ENCODE measurements at places on chromosomes 5 and 9. TPM values are rescaled to one million over a fixed set of nuclear protein-coding genes. Genes with fewer than 3 reads are reported as not detected.

GRCh38 chr9:95264954-95265615, 52.4 kb downstream of the FANCC start:
- no peak for DNase-seq

DNA sequence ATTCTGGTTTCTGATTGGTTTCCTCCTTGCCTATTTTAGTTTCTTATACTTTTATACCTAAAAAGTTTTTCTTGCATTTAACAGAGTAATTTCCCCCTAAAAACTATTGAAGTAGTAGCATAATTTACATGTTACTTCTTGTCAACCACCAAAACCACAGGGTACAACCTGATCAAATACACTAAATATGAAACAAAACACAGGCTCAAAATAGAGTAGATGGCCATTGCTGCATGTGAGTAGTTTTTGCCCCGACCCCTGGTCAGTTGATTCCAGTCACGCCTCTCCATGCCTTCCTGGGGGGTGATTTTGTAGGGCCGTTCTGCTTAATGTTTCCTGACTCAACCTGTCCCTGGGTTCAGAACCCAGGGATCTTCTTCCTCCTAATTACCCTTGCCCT, 101.8 kb downstream of the TLE4 start:
- no peak for DNase-seq

- DNase-seq: no peak
Observed at GRCh38 chr9:5895782-5896181, 5.1 kb downstream of the MLANA start.

GRCh38 chr9:6304232-6304631, 23.9 kb upstream of the TPD52L3 start:
- no peak for DNase-seq

DNA sequence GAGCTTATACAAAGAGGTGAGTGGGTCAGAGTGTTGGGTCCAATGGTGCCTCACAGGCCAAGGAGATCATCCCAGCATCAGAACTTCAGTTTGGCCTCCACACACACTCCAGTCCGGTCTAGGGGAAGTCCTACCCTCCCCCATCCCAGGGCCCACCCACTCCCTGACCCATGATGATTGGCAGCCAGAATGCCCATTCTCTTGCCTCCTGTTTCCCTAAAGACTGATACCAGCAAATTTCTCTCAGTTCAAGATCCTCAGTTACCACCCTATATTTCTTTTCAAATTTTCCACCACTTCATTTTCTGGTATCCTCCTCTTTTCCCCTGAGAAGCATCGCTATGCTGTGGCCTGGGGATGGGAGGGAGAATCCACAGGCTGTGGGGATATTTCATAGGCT, 21.9 kb downstream of the DRD1 start:
- no peak for DNase-seq

GRCh38 chr5:168726342-168726741, 147.2 kb upstream of the PANK3 start:
- no peak for DNase-seq

DNA sequence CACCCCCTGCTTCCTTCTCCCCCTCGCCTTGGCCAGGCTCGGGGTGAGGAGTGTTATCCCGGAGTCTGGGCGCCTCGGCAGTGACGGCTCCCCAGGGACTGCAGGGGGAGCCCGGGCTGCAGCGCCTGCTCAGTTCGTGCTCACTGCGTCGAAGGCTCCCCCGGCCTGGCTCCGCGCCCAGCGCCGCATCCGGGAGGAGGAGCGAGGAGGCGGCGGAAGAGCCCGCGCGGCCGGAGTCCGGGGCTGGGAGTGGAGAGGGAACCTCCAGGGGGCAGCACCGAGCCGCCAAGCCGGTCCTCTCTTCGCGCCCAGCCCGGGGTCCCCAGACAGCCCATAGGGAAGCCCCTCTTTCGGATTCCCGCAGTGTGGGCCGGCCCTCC, 1.3 kb upstream of the EGR1 start:
- DNase-seq: peak; percentile 99

GRCh38 chr5:127518319-127518621, 830 bp downstream of the PRRC1 start:
- no peak for DNase-seq

- DNase-seq: no peak
Observed at GRCh38 chr5:168471785-168472184, 14.5 kb upstream of the RARS1 start.

DNA sequence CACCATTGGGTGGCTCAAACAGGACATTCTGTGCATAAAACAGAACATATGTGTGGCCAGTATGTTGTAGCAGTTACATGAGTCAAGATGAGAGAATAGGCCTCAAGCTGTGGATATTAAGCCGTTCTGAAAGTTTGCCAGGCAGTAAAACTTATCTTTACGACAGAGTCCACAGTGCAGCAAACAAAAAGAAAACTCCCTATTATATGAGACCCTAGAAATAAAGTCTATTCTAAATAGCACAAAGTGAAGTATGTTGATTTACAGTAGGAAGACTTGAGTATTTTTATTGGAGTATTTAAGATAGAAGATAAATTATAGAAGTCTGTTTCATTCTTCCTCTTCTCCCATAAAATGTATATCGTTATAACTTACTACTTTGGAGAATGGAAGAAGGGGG, 271.5 kb downstream of the ADGRV1 start:
- DNase-seq: no peak

DNA sequence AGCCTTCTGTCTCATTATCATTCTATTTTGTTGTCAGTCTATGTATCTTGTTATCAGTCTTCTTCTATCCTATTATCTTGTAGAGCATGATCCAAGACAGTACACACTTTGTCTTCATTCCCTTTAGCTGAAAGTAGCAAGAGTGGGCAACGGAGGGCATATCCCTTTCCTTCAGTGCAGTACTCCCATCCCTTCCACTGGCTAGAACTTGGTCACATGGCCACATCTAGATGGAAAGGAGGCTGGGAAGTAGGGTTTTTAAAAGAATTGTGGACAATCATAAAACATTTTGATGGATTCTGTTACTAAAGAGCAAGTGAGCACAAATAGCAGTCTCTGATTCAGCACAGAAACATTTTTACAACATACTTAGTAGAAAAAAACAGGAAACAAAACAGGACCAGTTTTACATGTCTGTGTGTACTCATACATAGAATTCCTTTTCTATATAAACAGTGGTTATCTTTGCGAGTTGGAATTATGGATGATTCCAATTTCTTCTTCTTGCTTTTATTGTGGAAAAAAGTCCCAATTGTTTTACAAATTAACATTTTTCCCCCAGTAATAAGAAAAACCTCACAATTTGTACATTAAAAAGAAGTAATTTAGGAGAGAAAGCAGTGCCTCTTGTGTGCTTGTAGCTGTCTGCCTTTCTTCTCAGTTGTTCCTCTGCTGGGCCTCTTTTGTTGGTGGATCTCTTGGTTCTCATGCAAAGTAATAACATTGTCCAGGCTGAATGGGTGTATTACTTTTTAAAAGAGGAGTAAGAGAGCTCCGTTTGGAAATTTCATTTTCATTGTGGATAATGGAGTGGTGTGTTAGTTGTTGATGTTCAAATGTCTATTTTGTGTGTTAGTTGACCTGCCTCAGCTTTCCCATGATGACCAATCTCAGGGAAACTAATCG, 410.9 kb upstream of the TRPC7 start:
- no peak for DNase-seq

- no peak for DNase-seq
Observed at GRCh38 chr5:27708534-27708933, 670.1 kb upstream of the CDH9 start.

- DNase-seq: no peak
Observed at GRCh38 chr5:160198841-160199409, 30.4 kb upstream of the FABP6 start.

- DNase-seq: peak; percentile 15
Observed at GRCh38 chr9:21465859-21466518, 16.1 kb downstream of the IFNE start.

GRCh38 chr5:42514754-42515153, 91.5 kb downstream of the GHR start:
- DNase-seq: no peak

GRCh38 chr5:94540856-94541494, 77.4 kb downstream of the KIAA0825 start:
- no peak for DNase-seq

DNA sequence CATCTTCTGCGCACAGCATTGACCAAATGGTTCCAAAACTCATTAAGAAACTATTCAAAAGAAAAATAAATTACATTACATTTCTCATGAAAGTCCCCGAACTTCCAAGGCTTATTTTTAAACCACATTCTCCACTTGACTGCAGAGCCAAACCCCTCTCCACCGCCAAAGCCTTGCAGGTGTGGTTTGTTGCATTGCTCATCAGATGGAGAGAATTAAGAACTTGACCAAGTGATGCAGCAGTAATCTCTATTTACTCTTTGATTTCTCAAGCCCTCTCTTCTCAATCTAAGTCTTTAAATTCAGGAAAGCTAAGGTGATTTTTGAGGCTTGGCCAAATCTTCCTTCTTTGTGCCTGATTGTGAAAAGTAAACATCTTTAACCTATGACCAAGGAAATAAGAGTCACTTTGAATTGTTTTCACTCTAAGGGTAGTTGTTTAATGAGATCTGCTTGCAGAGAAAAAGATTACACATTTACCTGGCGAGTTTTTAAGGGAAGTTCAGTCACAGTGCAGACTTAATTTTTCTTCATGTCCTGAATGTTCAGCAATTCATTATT, 290.5 kb upstream of the ITGA1 start:
- DNase-seq: no peak

DNA sequence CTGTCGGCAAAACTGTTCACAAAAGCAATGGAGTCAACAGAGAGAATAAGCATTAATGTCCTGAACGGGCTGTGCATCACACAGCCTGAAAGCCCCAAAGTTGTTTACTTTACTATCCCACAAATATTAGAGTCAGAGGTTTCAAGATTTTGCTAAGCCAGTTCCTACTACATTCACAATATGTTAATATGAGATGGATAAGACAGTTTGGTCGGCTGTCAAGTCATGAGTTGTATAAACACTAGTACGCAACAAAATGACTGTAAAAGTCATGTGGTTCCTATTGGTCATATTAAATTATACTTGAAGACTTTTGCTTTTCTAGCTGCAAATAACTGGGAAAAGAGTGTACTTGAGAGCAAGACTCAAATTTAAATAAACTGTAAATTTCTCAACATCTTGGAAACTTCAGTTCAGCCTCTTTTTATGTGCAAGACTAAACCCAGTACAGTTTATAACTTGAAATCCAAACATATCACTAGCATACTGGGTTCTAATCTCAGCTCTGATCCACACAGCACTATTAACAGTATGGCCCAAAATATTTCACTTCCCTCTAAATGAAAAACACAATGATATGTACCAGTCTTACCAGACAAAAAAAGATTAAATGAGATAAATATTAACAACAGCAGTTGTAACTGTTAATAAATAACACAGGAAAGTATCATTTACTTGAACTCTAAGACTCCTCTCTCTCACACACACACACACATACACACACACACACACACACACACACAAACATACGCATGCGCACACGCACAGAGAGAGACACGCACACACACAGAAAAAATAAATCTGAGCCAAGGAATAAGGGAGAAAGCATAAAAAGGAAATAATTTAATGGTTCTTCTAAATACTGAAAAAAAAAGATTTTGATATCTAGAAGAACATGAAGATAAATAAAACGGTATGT, 33.1 kb downstream of the FANCC start:
- peak; percentile 40 for DNase-seq

DNA sequence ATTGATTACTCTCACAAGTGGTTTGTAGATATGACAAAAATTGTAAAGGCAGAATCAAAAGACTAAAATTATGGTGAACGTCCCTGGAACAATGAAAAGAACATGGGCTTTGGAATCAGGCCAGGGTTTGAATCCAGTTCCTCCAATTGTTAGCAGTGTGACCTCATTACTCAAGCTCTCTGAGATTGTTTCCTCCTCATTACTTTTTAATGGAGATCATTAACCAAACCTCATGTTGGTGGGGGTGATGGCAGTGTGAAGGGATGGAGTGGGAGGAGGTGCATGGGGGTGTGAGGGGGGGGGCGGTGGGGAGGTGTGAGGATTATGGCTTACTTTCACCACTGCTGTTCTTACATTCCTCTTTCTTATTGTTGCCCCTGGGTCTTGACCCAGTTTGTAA, 44.1 kb upstream of the FOXE1 start:
- DNase-seq: peak; percentile 32

GRCh38 chr5:2519153-2519552, 232.3 kb downstream of the IRX2 start:
- no peak for DNase-seq

DNA sequence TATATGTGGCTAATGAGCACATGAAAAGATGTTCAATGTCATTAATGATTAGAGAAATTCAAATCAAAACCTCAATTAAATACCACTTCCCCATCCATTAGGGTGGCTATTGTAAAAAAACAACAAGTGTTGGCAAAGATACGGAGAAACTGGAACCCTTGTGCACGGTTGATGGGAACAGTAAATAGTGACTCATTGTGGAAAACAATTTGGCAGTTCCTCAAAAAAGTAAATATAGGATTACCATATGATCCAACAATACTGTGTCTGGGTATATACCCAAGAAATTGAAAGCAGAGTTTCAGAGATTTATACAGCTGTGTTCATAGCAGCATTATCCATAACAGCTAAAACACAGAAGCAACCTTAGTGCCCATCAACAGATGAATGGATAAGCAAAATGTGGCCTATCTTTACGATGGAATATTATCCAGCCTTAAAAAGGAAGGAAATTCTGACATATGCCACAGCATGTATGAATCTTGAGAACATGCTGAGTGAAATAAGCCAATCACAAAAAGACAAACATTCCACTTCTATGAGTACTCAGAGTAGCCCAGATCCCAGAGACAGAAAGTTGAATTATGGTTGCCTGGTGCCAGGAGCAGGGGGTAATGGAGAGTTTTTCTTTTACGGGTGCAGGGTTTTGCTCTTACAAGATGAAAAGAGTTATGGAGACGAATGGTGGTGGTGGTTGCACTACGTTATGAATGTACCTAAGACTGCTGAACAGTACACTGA, 41.4 kb upstream of the LRRC14B start:
- DNase-seq: no peak

- no peak for DNase-seq
Observed at GRCh38 chr9:131657940-131658339, 81.9 kb downstream of the RAPGEF1 start.

DNA sequence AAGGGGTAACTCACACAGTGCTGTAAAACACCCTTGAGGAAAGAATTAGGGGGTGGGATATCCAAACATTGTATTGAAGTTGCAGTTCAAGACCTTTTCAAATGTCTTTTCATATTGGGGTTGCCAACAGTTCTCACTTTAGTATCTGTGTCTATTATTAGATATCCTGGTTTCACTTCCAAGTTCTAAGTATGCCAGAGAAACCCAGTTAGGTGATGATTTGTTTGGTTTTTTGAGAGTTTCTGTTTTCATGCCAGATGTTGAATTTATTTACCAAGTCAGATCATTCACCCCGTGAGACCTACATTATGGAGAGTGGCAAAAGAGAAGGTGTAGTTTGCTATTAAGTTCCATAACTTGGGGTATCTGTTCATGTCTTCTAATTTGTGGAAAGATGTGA, 64.5 kb downstream of the C9orf152 start:
- no peak for DNase-seq

Gene GABRP
- total RNA-seq: 1,278 TPM

Gene SMIM23
- total RNA-seq: not detected

Gene PCDHAC1
- 3.7 TPM for total RNA-seq

Gene PKD2L2
- total RNA-seq: not detected

Gene SLC6A18
- total RNA-seq: not detected

Gene SPATA31A3
- not detected for total RNA-seq

Gene OBP2B
- not detected for total RNA-seq

Gene GNG10
- total RNA-seq: 17.8 TPM

Gene RPL7A
- 904 TPM for total RNA-seq

Gene RMI1
- 13.4 TPM for total RNA-seq

Gene PTGES
- 6.3 TPM for total RNA-seq

Gene C5orf47
- total RNA-seq: not detected

Gene SLC46A2
- total RNA-seq: not detected

Gene GPRIN1
- total RNA-seq: 11.5 TPM

Gene HAVCR2
- total RNA-seq: 0.17 TPM

Gene FUT7
- not detected for total RNA-seq

Gene IL4
- not detected for total RNA-seq

Gene MYOT
- not detected for total RNA-seq
